ENCODE measurements at places on chromosomes 2 and 18. TPM values are rescaled to one million over a fixed set of nuclear protein-coding genes. Genes with fewer than 3 reads are reported as not detected.
A peak's percentile ranks its signal among the peaks of the same experiment; 100 is the strongest.

DNA sequence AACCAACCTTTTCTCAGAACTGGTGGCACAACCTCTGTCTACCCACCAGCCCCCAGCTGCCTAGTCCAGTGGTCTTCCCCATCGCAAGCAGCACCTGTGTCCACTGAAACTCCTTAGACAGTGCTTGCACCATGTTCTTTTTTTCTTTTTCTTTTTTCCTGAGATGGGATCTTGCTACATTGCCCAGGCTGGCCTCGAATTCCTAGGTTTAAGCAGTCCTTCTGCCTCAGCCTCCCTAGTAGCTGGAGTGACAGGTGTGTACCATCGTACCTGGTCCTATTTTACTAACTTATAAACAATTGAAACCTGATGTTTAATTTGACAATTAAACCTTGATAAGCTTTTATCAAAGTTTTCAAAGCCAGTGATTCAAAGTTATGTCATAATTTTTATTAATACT is 30.8 kb downstream of the SANBR start:
- H3K4me1 ChIP-seq: no peaks in the 10 kb centered on the region
- no peaks in the 10 kb centered on the region for H3K36me3 ChIP-seq
- DNase-seq: no peak

The RAPH1 gene
- 11.9 TPM for total RNA-seq

GRCh38 chr18:9915291-9916076 is 1.7 kb downstream of the VAPA start:
- H3K4me1 ChIP-seq: peaks cover 25% of the 10 kb centered on the region
- DNase-seq: no peak
- peak overlapping the region; percentile 81 for H3K4me3 ChIP-seq
- no peaks in the 10 kb centered on the region for H3K27me3 ChIP-seq

The FRZB gene
- total RNA-seq: not detected

GRCh38 chr18:61129001-61129400 is 204.2 kb upstream of the CDH20 start:
- H3K27ac ChIP-seq: no peak overlapping the region
- no peaks in the 10 kb centered on the region for H3K4me1 ChIP-seq
- no peak overlapping the region for H3K4me3 ChIP-seq
- no peak for DNase-seq
- no peaks in the 10 kb centered on the region for H3K27me3 ChIP-seq
- no peaks in the 10 kb centered on the region for H3K36me3 ChIP-seq

The IGFBP5 gene
- total RNA-seq: not detected

The GKN2 gene
- not detected for total RNA-seq

DNA sequence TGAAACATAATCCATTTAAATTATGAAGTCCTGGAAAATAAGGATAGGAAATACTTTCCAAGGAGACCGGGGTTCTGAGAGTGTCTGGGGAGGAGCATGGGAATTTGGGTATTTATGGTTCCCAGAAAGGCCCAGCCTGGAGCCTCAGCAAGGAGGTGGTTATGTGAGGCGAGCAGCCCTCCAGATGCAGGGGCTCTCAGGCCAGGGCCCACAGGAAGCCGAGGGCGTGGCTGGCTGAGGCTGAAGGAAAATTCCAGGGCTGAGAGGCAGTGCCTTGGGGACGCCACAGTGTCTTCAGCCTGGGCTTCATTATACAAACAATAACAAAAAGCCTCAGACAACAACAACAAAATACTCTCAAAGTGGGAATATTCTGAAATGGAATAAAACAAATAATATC is 86.9 kb upstream of the SERPINE2 start:
- DNase-seq: no peak
- H3K36me3 ChIP-seq: no peaks in the 10 kb centered on the region
- no peaks in the 10 kb centered on the region for H3K4me1 ChIP-seq
- no peak overlapping the region for H3K4me3 ChIP-seq
- H3K27me3 ChIP-seq: peaks cover 9% of the 10 kb centered on the region

The CNTNAP5 gene
- total RNA-seq: not detected

DNA sequence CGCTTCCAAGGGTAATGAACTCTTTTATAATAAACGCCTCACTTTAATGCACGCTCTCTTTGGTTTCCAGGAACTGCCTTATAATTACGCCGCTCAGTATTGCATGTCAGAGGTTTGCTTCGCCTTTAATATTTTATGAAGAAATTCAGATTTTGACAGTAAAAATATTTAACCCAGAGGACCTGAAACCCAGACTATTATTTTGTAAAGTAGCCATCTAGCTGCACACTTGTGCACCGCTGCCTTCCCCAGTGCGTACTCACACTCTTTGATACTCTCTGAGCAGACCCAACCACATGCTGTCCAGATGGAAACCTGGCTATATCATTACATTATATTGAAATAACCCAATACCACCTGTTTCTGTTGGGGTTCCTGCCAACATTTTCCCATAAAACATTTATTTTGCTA is 270.1 kb downstream of the C1D start:
- H3K27ac ChIP-seq: no peak overlapping the region
- H3K4me3 ChIP-seq: no peak overlapping the region
- no peaks in the 10 kb centered on the region for H3K36me3 ChIP-seq

DNA sequence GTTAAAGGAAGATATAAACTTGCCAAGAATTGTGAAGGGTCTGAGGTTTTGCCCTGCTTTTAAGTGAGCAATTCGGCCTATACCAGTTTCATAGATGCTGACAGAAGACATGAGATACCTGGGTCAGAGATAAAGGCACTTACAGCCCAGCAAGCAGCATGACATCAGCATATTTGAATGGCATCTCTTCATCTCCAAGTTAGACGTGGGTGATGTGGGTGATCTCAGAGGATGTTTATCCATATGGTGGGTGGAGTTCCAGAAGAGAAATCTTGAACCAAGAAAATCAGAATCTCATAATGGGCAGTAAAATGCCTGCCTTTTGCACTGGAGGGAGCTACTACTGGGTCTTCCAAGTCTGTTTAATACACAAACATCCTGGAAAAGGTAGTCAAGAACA is 44.7 kb downstream of the GYPC start:
- H3K27ac ChIP-seq: no peak overlapping the region
- H3K27me3 ChIP-seq: no peaks in the 10 kb centered on the region
- DNase-seq: no peak
- H3K4me1 ChIP-seq: no peaks in the 10 kb centered on the region
- H3K36me3 ChIP-seq: peaks cover 41% of the 10 kb centered on the region

The IMPA2 gene
- total RNA-seq: 28.9 TPM

The RASGRP3 gene
- 2.3 TPM for total RNA-seq

DNA sequence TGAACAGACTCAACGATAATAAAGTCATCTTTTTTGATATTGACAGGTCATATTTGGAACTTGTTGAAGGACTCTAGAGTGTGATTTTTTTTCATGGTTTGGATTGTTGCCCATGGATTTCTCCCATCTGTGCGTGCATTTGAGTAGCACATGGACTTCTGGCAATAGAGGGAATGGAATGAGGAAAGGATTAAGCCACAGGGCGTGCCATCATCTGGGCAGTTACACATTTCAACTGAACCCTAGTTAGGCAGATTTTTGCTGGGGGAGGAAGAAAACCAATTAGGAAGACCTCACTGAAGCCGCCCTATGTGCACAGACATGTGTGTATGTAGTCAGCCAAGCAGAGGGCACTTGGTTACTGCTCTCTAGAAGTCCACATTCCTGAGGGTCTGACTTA is 72.6 kb downstream of the TPGS2 start:
- H3K27ac ChIP-seq: no peak overlapping the region

DNA sequence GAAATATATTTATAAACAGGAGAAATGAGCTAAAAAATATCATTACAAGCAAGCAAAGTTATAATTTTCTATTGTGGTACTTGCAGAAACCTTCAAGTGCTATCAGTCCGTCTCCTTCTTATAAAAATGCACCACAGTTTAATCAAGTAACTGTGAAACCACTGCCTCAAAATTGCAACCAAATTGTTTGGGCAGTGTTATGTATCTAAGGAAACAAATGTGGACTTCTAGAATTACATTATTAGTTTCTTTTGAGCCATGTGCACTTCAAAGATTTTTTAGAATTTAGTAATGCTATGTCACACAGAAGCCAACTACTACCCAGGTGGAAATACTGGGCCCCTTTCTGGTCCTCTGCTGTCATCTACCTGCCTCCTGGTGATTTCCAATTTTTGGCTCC is 495.6 kb downstream of the NYAP2 start:
- DNase-seq: no peak
- peaks cover 19% of the 10 kb centered on the region for H3K27me3 ChIP-seq
- no peak overlapping the region for H3K27ac ChIP-seq
- H3K4me3 ChIP-seq: no peak overlapping the region
- no peaks in the 10 kb centered on the region for H3K36me3 ChIP-seq

DNA sequence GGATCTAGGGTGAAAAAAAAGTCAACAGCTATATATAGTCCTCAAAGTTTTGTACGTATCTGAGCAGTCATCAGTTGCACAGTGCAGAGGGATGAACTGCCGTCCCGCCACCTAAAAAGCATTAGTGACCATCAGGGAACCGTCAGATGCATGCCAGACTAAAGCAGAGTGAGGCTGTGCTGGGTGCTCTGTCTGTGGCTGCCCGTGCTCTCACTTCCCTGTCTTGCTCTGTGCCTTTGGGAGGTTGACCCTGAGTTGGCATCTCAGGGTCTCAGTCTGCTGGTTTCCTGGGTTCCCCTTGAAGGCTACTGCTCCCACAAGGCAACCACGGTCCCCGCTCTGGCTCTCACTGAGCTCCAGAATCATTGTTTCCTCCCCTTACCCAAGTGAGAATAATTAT is 11.1 kb downstream of the CLUL1 start:
- no peak for DNase-seq
- H3K4me1 ChIP-seq: no peaks in the 10 kb centered on the region
- no peaks in the 10 kb centered on the region for H3K36me3 ChIP-seq
- H3K27ac ChIP-seq: no peak overlapping the region

DNA sequence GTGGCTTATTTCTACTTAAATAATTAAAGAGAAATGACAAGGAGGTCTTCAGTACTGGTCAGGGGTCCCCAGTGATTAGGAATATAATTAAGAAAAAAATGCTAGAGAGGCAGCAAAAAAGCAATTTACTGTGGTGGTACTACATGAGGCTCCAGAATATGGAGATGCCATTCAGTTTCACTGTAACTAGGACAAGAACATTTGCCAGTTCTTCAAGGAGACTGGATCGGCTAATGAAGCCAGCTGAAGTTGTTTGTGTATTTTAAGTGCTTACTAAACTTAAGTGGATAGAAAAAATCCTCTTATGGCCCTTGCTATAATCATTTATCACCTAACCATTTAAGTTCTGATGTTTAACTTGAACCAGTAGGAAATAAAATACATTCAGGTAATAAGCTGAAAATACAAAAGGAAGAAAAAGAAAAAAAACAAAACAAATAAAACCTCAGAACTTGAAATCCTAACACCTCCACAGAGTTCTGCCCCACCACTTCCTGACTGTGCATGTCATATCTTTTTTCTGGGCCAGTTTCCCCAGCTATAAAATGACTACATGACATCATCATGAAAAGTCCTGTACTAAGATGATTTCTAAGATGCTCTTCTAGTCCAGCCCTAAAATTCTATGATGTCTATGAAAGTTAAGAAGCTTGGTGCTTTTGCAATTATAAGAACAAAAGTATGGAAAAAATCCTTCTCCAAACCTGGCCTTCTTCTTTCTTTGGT is 98.0 kb downstream of the TRABD2A start:
- peak; percentile 66 for DNase-seq
- no peaks in the 10 kb centered on the region for H3K27me3 ChIP-seq
- peak overlapping the region; percentile 83 for H3K27ac ChIP-seq
- no peak overlapping the region for H3K4me3 ChIP-seq
- H3K4me1 ChIP-seq: peaks cover 68% of the 10 kb centered on the region
- H3K36me3 ChIP-seq: no peaks in the 10 kb centered on the region

DNA sequence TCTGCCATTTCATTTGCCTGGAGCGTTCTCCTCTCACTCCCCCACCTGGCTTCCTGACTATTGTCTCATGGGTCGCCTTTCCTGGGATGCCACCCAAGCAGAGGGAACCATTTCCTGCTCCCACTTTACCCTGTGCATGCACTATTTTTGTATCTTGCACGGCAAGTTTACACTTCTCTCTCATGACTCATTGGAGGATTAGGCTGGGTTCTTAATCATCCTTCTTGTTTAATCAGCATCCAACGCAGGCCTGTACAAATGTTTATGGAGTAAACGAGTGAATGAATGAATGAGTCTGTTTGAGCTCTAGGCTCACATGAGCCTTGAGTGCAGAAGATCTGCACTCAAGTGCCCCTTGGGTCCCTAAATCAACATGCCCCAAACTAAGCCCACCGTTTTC is 3.8 kb upstream of the ARHGAP25 start:
- no peaks in the 10 kb centered on the region for H3K27me3 ChIP-seq
- H3K27ac ChIP-seq: no peak overlapping the region
- H3K4me1 ChIP-seq: peaks cover 44% of the 10 kb centered on the region
- H3K36me3 ChIP-seq: peaks cover 3% of the 10 kb centered on the region

The LOXHD1 gene
- total RNA-seq: 0.05 TPM

DNA sequence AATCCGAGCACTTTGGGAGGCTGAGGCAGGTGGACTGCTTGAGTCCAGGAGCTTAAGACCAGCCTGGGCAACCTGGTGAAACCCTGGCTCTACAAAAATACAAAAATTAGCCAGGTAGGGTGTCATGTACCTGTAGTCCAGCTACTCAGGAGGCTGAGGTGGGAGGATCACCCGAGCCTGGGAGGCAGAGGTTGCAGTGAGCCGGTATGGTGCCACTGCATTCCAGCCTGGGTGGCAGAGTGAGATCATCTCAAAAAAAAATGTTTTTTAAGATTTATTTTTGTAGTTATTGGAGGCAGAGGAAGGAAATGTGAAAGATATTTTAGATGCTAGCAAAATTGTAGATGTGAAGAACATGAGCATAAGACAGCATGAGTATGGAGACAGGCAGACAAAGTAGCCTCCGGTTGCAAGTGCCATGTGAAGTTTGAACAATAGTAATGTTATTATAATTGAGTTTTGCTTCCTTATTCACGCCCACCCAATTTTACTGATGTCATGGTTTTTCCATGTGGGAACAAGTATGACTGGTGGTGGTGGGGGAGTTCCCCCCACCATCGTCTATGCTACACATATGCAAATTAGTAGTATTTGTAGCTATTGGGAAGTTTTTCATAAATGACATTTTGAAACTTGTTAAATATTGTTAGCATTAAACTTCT is 18.0 kb downstream of the REL start:
- H3K27ac ChIP-seq: peak overlapping the region; percentile 90
- no peaks in the 10 kb centered on the region for H3K27me3 ChIP-seq
- peaks cover 51% of the 10 kb centered on the region for H3K4me1 ChIP-seq
- peak; percentile 77 for DNase-seq
- peaks cover 58% of the 10 kb centered on the region for H3K36me3 ChIP-seq
- H3K4me3 ChIP-seq: peak overlapping the region; percentile 24

- no peak overlapping the region for H3K4me3 ChIP-seq
- H3K27ac ChIP-seq: no peak overlapping the region
- H3K4me1 ChIP-seq: peaks cover 10% of the 10 kb centered on the region
- H3K36me3 ChIP-seq: peaks cover 5% of the 10 kb centered on the region
- no peak for DNase-seq
- no peaks in the 10 kb centered on the region for H3K27me3 ChIP-seq
Measured at GRCh38 chr2:121613152-121613551, 36.1 kb downstream of the CLASP1 start.

DNA sequence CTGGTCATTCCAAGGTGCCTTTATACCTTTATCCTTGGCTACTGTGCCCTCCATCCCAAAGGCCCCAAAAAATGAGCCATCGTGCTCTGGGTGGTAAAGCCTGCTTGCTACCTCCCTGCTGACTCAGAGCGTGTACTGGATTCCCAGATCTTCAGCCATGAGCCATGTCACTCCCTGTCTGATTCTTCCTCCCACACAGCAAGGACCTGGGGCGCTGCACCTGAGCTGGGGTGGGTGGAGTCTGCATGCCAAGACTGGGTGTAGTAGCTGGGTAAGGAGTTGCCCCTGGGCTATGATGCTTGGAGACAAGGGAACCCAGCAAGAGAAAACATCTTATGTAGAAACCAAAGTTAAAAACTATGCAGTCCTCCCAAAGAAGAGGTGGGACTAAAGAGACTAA is 37.2 kb upstream of the APCDD1 start:
- H3K27ac ChIP-seq: no peak overlapping the region
- H3K36me3 ChIP-seq: no peaks in the 10 kb centered on the region
- no peaks in the 10 kb centered on the region for H3K4me1 ChIP-seq
- H3K4me3 ChIP-seq: no peak overlapping the region

The LIMS4 gene
- 1.6 TPM for total RNA-seq

All from activated naive CD4-positive, alpha-beta T cell treated with anti-CD3 and anti-CD28 coated beads for 36 hours (primary cell).